Left colon (tissue), 2 donors: ENCODE measurements at places on chromosomes 5 and 9. TPM values are rescaled to one million over a fixed set of nuclear protein-coding genes. Genes with fewer than 3 reads are reported as not detected.

GRCh38 chr5:158435161-158435616, 576.2 kb upstream of the CLINT1 start:
- no peak for DNase-seq

The TTLL11 gene
- 6.6 TPM for total RNA-seq

DNA sequence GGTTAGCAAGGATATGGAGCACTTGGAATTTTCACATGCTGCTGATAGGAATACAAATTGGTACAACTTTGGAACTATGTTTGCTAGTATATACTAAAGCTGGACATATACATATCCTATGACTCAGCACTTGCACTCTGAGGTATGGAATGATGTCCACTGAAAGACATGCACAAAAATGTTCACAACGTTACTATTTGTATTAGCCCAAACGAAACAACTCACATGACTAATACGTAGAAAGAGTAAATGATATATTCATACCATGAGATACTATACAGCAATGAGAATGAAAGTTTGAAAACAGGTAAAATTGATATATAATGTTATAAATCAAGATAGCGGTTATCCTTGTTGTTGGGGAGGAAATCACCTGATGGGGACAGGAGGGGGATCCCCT, 45.5 kb upstream of the CDC42SE2 start:
- no peak for DNase-seq

The RBM18 gene
- total RNA-seq = 18.1 TPM

GRCh38 chr9:120982836-120983235, 56.2 kb upstream of the TRAF1 start:
- DNase-seq = no peak

The INSL4 gene
- not detected for total RNA-seq
